ENCODE measurements at places on chromosomes 2 and 18.
A peak's percentile ranks its signal among the peaks of the same experiment; 100 is the strongest.

DNA sequence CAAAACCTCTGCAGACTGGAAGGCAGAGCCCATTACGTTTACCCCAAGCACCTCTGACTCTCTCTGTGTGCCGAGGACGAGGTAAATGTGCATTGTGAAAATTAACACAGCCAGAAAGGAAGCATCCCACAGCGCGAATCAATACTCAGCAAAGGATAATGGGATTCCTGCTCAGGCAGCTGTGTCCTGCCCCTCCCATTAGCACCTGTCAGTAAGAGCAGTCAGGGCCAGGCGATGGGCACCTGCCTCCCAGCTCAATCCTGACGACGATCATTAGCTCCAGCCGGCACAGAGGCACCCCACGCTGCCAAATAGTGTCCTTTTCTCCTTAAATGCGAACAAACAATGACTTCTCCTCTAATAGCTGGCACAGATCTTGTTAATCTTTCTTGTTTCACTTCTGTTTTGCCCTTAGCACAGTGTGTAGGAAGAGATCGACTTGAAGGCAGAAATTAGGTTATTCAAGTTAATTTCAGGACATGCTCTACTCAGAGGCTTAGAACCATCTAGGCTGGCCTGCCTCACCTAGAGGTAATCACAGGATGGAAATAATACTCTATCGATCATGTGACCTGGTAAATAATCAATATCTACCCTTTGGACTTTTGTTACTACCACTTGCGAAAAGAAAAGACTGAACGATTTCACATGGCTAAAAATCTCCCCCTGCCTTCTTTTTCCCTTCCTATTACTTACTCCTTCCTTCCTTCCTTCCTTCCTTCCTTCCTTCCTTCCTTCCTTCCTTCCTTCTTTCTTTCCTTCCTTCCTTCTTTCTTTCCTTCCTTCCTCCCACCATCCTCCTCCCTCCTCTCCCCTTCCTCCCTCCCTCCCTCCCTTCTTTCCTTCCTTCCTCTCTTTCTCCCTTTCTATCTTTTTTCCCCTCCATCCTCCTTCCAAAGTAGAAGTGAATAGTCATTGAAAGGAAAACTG lies 487.9 kb upstream of the ID2 start:
- DNase-seq, result peak; percentile 74

DNA sequence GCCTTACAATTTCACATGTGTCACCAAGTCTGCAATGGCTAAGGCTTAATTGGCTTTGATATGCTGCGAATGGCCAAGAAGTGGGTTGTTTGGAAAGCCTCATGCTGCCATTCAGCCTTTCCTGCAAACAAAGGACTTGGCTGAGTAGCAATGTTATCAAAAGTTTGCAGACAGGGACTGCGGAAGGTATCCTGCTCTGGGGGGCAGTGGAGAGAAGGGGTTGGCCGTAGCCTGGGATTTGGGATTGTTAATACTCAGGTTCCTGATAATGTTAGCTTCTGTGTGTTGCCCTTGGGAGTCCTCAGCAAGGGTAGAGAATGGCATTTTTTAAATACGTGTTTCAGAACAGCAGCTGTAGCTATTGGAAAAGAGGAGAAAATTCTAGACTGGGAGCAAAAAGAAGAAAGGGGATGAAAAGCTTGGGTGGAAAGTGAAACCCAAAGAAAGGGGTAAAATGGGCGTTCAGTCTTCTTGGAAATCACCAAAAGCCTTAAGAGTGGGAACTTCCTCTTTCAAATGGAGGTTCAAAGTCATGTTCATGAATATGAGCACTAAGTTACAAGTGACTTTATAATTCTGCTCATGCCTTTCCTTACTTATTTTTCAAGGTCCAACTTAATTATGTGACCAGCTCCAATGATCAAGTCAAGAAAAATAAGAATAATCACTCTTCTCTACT lies 325.1 kb downstream of the RNF144A start:
- DNase-seq, result no peak

GRCh38 chr18:50373561-50374219 lies 1.2 kb upstream of the SKA1 start:
- DNase-seq, result peak; percentile 90

DNA sequence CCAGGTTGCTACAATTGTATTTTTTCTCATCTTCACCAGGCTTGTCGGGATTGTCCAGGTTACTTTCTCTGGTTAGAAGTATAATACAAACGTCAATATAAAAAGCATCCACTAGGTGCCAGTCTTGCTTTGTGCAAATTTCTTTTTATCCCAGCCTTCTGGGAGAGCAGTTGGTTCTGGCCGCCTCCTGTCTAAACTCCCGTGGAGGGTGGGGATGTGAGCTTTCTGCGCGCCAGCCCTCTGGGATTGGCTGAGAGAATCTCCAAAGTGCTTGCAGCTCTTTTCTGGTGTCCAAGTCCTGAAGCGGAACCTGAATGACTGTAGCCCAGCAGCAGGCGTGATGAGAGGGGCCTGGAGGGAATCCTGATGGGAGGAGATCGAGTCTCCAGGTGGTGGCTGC lies 22.4 kb upstream of the TOGARAM2 start:
- DNase-seq, result peak; percentile 96

DNA sequence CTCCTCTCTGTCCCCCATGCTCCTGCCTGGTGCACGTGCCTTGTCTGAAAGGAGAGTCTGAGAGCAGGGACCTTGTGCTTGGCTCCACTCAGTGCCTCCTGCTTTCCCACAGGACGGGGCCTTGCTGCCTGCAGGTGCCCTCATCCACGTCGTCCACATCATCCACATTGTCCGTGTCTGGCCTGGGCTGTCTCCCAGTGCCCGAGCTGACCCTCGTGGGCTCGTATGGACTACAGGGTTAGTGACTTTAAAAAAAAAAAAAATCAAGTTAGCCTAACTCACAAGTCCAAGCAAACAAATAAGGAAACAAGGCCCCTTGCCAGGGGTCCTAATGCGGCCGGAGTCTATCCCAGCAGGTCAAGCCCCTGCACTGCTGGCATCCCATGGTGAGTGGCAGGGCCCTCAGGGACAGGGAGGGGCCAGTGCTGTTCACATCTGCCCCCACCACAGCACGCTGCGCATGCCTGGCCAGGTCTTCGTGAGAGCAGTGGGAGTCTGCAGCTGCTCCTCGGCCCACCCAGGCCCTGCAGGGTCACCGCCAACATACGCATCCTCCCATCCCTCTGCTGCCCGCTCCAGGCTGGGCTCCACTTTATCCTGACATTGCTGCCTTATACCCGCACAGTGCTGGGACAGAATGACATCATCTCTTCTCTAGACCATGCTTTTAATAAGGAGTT lies 232.6 kb downstream of the NDUFA10 start:
- no peak for DNase-seq

- no peak for DNase-seq
These were observed 71.0 kb downstream of the STPG4 start for GRCh38 chr2:47083886-47084687.

DNA sequence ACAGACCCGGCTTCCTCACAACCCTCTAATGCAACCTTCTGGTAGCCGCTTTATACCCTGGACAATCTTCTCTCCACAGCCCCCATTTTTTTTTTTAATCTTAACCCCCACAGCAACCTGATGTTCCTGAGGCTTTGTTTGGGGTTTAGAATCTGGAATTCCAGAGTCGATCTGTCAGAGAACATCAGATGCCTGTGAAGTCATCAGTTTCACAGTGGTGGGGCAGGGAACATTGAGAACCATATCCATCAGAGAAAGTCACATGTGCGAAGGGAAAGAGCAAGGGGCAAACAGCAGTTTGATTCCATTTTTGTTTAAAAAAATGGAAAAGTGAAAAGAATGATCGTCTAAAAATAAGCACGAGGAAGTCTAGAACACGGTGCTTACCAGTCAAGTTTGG lies 20.6 kb downstream of the NPAS2 start:
- DNase-seq, result no peak

DNA sequence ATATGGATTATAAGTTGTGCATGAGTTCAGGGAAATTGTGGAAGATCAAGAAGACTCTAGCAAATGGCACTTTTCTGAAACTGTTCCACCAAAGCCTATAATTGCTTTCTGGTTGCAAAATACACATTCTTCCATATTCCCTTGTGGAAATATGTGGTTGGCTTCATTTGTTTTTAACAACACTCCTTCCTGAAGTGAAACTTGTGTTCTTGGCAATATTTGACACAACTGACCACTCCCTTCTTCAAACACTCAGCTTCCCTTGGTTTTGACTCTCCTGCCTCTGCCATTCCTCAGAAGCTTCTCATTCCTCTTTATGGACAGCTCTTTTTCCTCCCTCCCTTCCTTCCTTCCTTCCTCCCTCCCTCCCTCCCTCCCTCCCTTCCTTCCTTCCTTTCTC lies 192.3 kb downstream of the PMAIP1 start:
- no peak for DNase-seq

DNA sequence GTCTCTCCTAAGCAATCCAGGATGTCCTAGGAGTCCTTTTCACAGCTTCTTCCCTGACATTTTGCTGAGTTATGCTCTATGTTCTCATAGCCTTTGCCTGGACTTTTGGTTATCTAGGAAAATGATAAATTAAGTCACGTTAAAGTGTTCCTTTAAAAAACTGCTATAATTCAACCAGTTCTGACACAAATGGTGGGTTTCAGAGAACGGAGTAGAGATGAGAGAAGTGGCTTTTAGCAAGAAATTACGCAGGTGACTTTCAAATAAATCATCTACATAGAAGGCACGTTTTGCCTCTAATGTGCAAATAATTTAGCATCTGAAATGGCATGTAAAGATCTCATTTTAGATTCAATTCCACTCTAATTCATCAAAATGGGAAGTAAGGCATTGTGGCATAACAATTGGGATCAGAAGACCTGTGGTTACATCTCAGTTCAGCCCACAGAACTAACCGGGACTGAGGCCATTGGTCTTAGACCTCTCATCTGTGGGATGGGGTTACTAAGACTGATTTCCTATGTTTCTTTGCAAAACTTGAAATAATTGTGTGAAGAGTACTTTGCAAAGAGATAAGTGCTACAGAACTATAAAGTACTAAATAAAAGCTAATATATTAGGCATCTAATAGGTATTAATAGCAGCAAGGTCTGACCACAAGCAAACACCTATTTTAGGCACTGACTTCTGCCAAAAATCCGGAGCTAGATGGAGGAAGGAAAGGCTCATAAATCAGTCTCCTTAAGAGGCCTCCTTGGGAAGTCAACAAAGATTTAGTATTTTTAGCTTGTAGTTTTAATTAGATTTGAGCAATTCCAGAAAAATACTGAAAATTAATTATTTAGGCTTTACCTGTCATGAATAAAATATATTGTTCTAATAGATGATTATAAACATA lies 211.4 kb downstream of the PIEZO2 start:
- DNase-seq, result no peak

DNA sequence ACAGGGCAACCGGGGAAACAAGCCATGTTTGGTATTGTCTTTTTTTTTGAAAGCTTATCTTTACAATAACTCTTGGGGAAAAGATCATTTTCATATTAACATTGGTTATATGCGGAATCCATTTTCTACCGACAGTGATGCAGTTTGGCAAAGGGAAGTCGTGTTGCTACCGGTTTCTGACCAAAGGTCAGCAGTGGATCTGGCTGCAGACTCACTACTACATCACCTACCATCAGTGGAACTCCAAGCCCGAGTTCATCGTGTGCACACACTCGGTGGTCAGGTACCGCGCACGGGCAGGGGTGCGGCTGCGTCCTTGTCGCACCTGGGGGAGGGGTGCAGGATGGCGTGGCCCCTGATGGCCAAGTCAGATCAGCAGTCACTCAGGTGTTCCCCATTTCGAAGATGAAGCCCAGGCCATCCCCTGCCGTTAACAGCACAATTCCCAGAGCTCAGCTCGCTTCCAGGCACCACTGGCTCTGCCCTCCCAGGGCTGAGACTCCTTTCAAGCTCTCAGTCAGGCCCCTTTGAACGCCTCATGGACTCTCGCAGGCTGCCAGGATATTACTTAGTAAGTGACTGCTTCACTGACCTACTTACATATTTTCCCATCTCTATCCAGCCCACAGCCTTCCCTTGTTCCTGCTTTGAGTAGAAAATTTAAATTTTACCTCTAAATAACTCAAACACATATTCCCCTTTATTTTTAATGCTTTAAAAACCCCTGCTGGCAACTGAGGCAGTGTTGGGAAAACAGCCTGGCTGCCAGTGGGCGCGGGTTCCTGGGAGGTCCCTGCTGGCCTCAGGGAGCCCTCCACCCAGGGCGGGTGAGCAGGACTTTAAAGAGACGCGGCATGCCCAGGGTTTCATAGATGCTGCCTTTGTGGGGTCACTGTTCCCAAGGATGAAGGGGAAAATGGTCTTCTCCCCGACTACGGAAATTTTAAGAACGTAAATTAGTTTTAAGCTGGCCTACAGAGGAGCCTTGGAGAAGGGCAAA lies 33.6 kb upstream of the RPL31 start:
- DNase-seq, result no peak

DNA sequence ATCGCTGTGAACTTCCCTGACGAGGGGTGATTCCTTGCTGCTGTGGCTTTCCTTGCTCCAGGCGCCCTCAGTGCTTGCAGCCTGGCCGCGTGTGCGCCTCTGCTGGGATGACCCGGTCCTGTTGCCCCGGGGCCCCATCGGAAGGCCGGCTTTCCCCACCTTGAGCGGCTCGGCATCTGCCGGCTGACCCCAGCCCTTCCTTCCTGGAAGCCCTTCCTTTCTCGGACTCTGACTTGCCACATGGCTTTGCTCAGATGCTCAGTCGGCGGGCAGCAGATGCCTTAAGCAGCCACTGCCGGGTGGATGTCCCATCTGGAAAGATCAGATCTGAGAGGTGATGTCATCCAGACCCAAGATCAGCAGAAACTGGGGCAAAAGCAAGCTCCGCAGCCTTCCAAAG lies 100.5 kb upstream of the ODC1 start:
- DNase-seq, result no peak

DNA sequence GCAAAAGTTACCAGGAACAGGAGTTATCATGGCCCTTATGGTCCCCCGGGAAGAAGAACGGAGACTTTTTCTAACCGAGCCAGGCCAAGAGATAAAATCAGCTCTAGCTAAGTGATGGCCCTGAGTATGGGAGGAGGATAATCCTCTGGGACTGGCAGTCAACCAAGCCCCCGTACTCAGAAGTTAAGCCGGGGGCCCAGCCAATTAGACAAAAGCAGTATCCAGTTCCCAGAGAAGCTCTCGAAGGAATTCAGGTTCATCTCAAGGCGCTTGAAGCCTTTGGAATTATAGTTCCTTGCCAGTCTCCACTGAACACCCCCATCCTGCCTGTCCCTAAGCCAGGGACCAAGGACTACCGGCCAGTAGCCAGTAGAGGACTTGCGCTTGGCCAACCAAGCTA lies 365.3 kb upstream of the TCF4 start:
- DNase-seq, result peak; percentile 89

- DNase-seq, result peak; percentile 83
These were observed 114.4 kb downstream of the FAM124B start for GRCh38 chr2:224287531-224287930.

DNA sequence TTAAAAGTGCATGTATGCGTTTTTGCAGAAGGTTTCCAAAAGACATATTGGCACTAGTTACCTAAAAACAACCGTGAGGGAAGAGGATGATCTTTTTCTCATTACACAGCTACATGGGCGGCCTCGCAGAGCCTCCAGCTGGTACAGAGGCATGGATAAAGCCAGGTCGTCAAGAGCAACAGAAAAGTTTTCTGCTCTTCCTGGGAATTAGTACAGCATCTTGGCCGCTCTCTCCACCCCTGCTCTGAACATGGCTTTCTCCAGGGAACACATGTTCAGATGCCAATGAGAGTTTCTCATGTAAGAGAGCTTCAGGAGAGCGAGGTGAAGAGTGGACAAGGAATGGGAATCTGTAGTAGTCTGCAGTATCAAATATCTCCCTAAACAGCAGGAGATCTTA lies 108.4 kb downstream of the ZEB2 start:
- no peak for DNase-seq

- no peak for DNase-seq
These were observed 246.9 kb downstream of the NDUFA10 start for GRCh38 chr2:239778042-239778851.

- DNase-seq, result no peak
These were observed 472.5 kb downstream of the PID1 start for GRCh38 chr2:228798458-228799207.

Measured in NCI-H82 (cell line).